ENCODE measurements at places on chromosomes 3 and 15.

GRCh38 chr3:112360561-112360960, 27.6 kb downstream of the CD200 start:
- DNase-seq, result no peak

DNA sequence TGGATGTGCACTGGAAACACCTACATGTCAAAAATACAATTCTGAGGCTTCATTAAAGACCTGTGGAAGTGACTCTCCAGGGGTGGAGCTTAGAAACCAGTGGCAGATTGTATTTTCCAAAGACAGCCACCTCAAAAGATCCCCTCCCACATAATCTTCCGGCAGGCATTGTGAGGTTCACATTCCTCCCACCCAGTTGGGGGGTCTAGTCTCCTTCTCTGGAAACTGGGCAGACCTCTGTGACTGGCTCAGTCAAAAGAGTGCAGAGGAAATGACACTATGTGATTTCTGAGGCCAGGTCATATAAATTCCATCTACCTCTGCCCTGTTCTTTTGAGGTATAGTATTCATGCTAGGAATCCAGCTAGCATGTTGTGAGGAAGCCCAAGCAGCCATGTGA, 1.9 kb upstream of the CFAP92 start:
- no peak for DNase-seq

DNA sequence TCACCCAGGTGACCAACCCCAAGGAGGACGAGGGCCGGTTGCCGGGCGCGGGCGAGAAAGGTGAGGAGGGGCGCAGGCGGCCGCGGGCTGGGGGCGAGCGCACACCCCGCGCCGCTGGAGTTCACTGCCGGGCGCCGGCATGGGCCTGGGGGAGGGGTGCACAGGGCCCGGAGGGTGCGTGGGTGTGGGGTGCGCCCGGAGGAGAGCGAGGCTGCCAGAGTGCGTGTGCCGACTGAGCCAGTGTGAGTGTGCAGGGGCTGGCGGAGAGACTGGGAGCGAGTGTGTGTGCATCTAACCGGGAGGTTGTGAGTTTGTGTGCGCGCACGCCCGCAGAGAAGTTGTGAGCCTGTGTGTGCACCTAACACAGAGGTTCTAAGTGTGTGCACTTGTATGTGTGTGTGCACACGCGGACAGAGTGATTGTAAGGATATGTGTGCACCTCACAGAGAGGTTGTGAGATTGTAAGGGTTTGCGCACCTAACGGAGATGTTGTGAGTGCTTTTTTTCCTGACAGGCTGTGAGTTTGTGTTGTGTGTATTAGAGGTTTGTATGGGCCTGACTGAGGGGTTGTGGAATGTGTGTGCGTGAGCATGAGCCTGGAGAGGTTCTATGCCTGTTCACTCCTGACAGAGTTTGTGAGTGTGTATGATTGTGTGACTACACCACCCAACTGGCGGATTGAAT, 681 bp downstream of the CTDSPL start:
- DNase-seq, result no peak

- DNase-seq, result no peak
Measured at GRCh38 chr3:99647081-99647480, 8.7 kb downstream of the COL8A1 start.

DNA sequence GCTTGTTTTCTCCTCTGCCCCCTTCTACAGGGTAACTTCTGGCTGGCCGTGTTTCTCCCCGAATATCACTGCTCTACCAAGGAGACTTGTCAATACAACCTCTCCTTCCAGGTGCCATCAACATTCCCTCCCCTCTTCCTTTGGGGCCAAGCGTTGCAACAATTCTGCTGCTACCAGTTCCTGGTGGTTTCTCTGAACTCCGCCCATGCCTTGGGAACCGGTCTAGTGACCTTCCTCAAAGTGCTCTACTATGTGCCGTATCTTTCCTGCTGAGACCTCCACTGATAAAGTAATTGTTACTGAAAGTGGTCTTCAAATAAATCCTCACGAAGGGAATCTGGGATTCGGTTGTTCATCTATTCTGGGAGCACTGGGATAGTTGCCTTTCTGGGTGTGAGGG, 26.2 kb downstream of the PCSK6 start:
- DNase-seq, result no peak

GRCh38 chr15:70526221-70526973, 237.0 kb downstream of the UACA start:
- peak; percentile 96 for DNase-seq

DNA sequence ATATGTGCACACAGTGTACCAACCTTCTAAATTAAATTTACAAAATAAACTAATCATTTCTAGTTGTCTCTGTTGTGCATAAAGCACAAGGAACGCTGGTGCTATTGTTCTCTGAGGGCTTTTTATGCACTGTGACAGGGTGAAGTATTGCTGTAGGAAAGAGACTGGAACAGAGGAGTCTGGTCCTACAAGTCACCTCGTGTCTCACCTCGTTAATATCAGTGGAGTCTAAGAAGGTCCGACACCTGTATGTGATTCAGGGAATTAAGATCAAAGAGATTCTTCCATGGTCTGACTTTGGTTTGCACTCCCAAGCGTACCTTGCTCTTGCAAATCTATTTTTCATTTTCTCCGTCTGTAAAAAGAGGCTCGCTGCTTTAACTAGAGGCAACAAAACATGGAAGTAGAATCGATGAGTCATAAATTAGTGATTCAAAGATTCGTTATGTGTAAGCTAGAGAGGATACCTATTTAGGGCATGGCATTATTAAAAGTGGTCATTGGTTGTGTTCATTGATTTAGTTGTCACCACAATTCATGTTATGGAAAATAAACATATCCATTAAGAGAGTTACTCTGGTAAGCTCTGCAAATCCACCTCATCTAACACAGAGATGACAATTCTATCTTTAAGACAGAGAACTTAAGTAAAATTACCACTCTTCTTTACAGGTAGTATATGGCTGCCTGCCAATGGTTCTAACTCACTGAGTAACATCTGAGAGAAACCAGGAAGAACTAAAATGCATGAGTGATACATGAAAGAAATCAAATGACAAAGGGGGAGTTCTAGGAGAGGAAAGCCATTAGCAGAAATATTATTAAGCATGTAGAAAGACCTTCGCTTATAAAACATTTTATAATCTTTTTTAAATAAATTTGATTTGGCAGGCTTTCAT, 219.4 kb upstream of the GBE1 start:
- DNase-seq, result no peak

- DNase-seq, result no peak
Measured at GRCh38 chr3:182739619-182740018, 53.7 kb upstream of the ATP11B start.

DNA sequence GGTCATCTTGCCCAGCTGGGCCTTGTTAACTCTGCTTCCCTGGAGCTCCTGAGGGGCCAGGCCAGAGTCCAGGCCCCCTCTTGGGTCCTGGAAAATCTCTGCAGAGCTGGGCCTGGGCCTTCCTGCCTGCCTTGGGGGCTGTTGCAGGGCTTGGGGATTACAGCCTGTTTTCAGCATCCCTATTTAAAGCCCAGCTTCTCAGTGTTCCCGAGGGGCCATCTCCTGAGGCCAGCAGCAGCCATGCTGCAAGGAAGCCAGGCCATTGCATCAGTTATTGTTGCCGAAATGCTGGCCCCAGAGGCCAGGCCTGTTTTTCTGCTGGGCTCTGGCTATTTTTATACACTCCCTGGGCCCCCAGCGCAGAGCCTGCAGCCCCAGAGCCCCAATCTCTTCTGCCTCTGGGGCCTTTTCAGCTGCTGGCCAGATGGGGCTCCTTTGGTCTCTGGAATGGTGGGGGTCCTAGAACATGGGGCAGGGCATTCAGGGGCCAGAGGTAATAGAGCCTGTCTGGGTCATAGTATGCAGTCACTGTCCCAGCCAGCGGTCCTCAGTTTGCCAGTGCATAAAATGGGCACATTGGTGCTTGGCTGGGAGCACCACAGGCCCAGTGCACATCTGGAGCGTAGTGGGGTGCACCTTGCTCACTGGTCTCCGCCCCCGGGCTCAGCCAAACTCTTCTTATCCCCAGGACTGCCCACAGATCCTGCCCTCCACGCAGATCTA, 28.5 kb downstream of the PLXNA1 start:
- DNase-seq, result no peak

DNA sequence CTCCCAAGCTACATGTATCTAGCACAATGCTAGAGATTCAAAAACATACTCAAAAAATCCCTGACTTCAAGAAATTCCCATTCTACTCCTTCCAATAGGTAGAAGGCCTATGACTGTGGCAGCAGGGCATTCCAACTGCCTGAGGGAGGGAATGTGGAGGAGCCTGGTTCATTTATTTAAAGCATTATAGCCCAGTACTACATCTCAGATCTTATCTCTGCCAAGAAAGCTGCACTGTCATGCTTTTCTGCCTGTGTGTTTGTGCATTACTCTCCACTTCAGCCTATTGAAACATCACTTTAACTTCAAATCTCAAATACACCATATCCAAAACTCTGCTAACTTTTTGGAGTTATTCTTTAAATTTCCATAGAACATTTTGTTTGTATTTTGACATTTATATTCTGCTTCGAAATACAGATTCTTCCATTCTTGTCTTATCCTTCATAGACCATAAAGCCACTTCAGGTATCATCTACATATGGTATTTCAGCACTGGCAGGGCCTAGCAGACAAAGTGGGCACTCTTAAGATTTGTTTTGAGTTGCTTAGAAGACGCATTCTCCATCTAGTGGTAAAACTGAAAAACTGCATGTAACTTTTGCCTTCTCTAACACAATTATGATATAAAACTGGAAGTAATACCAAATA, 59.1 kb upstream of the NEDD4 start:
- peak; percentile 19 for DNase-seq

GRCh38 chr3:27728195-27729087, 6.3 kb upstream of the EOMES start:
- DNase-seq, result peak; percentile 6

Data from NCI-H1092 treated with DMSO at 0.1 percent for 48 hours (cell line).